ENCODE measurements at places on chromosomes 7 and 10.

DNA sequence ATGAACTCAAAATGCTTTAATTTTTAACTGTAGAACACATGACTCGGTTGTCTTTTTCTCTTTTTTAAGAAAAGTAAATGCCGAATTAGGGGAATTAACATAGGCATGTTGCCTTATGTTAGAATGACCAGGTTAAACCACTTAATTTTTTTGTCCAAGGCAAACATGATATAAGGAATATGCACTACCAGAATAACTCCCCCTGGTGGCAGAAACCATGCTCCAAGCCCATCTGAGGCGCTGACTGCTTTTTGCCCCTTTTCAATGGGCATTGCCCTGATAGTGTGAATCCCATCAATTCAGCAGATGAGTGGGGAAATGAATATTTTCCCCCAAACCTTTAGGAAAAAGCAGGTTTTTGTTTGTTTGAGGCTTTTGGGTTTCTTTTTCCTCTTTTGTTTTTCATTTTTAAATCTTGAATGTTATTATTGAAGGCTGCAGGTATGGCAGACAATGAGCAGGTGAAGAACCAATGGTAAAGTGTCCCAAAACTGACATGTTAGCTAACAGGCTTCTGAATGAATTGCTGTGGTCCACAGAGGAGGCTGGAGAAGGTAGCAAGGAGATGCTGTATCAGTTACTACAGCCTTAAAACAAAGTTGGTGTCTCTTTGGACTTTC, 284.3 kb downstream of the SORCS3 start:
- peak; percentile 41 for DNase-seq

DNA sequence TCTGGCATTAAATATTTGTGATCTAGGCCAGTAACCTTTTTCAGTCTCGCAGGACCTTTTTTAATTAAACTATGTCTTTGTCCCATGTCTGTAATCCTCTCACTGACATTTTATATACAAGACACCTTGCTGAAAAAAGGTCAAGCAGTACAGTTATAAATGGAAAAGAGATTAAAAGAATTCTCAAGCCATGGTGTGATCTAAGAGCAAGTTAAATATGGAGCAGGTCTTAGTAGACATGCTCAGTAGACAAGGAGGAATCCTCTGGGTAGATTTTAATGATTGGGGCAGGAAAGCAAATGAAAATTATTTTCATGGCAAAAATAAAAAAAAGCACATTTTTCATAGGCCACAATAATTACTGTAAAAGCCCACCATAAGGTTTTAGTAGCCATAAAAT, 203.5 kb downstream of the PPP1R3A start:
- DNase-seq: no peak

DNA sequence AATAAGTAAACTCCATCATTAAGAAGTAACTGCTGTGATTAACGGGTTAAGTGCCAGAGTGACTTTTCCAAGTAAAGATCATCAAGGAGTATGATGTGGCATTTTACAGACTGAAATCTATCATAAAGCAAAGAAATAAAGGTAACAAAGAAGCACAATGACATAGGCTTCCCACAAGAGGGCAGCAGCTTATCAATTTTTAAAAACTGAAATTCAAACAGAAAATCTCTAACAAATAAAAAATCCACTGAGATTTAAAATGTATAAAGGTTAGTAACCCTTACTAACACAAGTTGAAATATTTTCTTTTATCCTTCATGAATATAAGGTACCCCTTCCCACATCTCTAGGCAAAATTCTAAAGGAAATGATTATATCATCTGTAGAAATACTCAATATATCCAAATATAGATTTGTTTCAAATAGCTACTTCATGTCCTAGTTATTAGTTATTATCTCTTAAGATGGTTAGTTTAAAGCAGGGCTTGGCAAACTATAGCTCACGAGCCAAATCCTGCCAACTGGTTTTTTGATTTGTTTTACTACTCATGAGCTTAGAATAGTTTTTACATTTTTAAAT, 29.2 kb downstream of the FAM3C start:
- DNase-seq: peak; percentile 14

DNA sequence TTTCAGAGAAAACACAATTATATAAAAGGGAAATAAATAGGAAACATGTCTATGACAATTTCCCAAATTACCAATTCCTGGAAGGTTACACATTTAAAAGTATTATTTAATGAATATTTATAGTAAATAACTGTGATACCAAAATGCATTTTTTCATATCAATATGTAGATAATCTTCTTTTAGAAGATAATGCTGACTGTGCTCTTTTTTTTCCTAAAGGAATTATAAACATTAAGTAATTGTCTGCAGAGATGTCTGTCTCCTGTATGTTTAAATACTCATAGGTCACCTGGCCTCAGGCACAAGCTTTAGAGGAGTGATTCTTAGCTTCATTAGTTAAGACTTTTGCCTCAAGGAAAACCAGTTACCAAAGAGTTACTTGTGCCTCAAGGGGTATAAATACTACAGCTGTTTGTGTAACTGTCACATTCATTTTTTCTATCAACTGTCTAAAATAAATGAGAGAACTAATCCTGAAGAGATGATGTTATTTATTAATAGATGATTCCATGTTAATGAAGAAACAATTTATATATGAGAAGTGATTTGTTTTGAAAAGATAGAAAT, 77.1 kb downstream of the DNAJC1 start:
- DNase-seq: no peak

- no peak for DNase-seq
Observed at GRCh38 chr10:92208157-92208720, 82.6 kb downstream of the CPEB3 start.

GRCh38 chr10:130196511-130197487, 60.6 kb downstream of the GLRX3 start:
- DNase-seq: no peak

DNA sequence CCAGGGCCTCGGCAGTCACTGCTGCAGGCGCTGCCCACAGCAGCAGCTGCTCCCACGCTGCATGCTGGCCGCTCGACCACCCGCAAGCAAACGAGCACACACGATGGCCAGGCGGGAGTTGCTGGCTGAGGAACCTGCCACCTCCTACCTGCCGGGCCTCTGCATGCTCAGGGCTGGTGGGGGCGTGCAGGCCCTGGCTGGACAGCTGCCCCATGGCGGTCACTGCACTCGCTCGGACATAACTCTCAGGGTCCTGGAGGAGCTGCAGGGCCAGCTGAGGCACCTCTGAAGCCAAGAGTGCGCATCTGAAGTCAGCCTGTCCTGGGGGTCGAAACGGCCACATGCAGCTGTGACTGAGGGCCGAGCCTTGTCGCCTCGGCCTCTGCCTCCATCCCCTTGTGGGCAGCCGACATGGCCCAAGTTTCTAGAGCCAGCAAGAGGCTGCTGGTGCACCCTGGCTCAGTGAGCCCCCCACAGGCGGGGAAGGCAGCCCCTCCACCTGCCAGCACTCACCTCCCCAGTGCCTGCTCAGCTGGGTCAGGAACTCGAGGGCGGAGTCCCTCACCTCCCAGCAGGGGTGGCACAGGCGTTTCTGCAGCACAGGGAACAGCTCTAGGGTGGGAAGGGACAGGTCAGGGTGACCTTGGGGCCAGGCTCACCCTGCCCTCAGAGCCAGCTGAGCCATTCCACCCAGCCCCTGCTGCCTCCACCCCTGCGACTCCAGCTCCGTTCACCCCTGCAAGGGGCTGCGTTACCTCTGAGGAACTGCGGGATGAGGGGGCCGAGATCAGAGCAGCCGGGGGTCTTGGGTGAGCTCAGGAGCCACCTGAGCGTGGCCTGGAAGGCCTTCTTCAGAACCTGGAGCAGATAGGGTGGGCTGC, 16.1 kb downstream of the BRAT1 start:
- DNase-seq: peak; percentile 11
